Activated B cell treated with CpG ODN at 0.5 μM for 24 hours (primary cell): ENCODE measurements at places on chromosomes 2 and 18. TPM values are rescaled to one million over a fixed set of nuclear protein-coding genes. Genes with fewer than 3 reads are reported as not detected.

- H3K4me3 ChIP-seq = no peak overlapping the region
- H3K27me3 ChIP-seq = no peaks in the 10 kb centered on the region
- H3K36me3 ChIP-seq = peaks cover 35% of the 10 kb centered on the region
- DNase-seq = no peak
- H3K4me1 ChIP-seq = peaks cover 25% of the 10 kb centered on the region
These were observed 174.1 kb upstream of the ZFP36L2 start for GRCh38 chr2:43400508-43400907.

GRCh38 chr2:136363900-136364299, 246.0 kb upstream of the CXCR4 start:
- H3K4me1 ChIP-seq = peaks cover 21% of the 10 kb centered on the region
- DNase-seq = no peak
- H3K27ac ChIP-seq = no peak overlapping the region
- no peaks in the 10 kb centered on the region for H3K36me3 ChIP-seq

DNA sequence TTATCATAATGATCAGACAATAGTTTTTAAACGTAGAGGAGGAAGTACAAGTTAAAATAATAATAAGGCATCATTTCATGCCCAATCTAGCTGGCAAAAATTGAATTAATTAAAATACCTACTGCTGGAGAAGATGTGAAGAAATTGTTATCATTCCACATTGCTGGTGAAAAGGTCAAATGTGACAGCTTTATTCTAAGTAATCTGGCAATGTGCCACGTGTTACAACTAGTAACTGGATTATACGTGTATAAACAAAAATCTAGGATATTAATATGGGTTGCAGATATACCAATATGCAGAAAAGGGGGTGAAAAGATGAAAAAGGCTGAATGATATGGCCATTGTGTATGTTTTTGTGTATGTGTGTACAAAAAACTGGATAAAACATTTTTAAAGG, 32.4 kb downstream of the SMAD2 start:
- no peak overlapping the region for H3K4me3 ChIP-seq
- DNase-seq = no peak
- peaks cover 13% of the 10 kb centered on the region for H3K27me3 ChIP-seq
- no peak overlapping the region for H3K27ac ChIP-seq
- H3K4me1 ChIP-seq = peaks cover 25% of the 10 kb centered on the region

GRCh38 chr2:12641441-12641840, 75.3 kb upstream of the TRIB2 start:
- no peak for DNase-seq
- H3K27ac ChIP-seq = no peak overlapping the region
- H3K4me3 ChIP-seq = no peak overlapping the region
- no peaks in the 10 kb centered on the region for H3K36me3 ChIP-seq

DNA sequence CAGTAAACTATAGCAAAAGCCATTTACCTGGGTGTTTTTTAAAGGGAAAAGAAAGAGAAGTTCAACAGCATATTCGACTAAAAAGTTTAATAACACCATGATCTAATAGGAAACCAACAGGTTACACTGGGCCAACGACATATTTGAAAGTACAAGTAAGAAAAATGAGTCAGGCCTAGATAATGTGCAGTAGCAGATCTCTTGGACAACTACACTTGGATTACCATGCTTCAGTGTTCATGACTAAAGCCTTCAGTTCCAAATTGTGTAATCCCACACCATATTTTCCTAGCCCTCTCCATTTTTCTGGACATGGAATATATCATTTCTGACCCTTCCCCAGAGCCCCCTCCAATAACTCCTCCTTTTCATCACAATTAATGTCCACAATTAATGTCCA, 39.1 kb upstream of the FIGN start:
- H3K27me3 ChIP-seq = no peaks in the 10 kb centered on the region
- no peak overlapping the region for H3K27ac ChIP-seq
- no peak overlapping the region for H3K4me3 ChIP-seq

GRCh38 chr2:144730711-144731110, 210.8 kb upstream of the ZEB2 start:
- H3K4me1 ChIP-seq = no peaks in the 10 kb centered on the region
- no peaks in the 10 kb centered on the region for H3K36me3 ChIP-seq
- H3K27me3 ChIP-seq = no peaks in the 10 kb centered on the region
- no peak overlapping the region for H3K27ac ChIP-seq
- no peak for DNase-seq
- H3K4me3 ChIP-seq = no peak overlapping the region

- H3K27me3 ChIP-seq = no peaks in the 10 kb centered on the region
- no peak overlapping the region for H3K27ac ChIP-seq
- no peak overlapping the region for H3K4me3 ChIP-seq
- no peaks in the 10 kb centered on the region for H3K36me3 ChIP-seq
- no peaks in the 10 kb centered on the region for H3K4me1 ChIP-seq
These were observed 135.0 kb upstream of the DOK6 start for GRCh38 chr18:69265656-69266055.

DNA sequence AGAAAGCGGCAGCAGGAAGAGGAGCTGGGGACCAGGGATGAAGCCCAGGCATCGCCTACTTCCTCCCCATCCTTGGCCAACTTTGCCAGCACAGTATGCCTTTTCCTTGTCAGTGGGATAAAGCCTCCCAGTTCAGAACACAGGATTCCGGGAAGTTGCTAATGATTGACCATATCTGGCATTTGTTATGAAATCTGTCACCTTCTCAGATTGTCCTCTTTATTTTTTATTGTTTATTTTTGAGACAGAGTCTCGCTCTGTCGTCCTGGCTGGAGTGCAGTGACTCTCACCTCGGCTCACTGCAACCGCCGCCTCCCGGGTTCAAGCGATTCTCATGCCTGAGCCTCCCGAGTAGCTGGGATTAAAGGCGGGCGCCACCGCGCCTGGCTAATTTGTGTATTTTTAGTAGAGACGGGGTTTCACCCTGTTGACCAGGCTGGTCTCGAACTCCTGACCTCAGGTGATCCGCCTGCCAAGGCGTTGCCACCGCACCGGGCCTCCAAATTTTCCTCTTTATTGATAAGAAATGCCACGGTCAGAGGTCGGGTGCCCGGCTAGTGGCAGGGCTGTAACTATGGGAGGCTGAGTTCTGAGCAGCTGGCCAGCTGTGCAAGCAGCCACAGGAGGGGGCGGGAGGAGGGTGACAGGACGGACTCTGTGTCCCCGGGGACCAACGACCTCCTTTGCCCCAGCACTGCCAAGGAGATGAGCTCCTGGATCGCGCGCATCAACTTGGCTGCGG, 24.4 kb downstream of the PSD4 start:
- no peak for DNase-seq
- peaks cover 83% of the 10 kb centered on the region for H3K36me3 ChIP-seq

DNA sequence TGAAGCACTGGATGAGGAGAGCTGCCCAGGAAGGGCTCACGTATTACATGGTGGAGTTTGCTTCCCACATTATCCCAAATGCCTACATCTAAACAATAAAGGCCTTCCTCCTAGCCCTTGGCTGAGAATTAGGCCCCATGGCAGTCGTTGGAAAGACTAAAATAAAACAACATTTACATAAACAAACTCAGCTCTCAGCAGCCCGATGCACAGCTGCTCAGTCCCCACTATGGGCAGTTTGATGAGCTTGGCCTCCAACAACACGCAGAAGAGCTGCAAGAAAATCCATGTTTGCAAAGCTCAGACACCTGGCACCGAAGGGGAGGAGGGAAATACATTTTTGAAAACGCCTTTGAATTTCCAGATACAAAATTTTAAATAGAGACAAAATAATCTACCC, 352.4 kb downstream of the EIPR1 start:
- no peaks in the 10 kb centered on the region for H3K36me3 ChIP-seq
- H3K27ac ChIP-seq = no peak overlapping the region
- no peaks in the 10 kb centered on the region for H3K4me1 ChIP-seq

- H3K27ac ChIP-seq = no peak overlapping the region
- no peak for DNase-seq
- H3K4me1 ChIP-seq = peaks cover 22% of the 10 kb centered on the region
- no peaks in the 10 kb centered on the region for H3K27me3 ChIP-seq
- H3K4me3 ChIP-seq = no peak overlapping the region
These were observed 231.2 kb downstream of the TCF4 start for GRCh38 chr18:55356815-55357214.

DNA sequence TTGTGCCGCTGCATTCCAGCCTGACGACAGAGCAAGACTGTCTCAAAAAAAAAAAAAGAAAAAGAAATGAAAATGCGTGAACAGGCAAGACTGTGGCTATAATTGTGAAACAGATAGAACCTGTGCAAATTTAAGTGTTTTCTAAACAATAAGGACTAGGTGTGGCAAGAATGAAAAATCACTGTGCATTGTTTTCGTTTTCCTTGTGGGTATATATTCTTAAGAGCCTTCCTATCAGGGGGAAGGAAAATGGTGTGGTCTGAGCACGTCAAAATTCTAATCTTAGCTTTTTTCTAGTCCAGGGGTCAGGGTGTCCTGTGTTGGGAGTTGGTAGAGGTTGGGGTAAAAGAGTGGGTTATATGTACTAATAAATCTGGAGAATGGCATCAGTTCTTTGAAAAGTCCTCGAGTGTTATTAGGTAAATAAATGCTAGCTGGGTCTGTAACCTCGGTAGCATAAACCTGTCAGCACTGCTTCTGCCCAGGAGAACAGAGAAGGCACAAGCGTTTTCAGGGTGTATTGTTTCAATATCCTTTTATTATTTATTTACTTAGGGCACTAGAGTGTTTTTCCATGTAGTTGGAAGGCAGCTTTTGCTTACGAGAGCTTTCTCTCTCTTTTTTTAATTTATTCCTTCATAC, 11.6 kb downstream of the ATP6V1C2 start:
- no peak for DNase-seq
- no peaks in the 10 kb centered on the region for H3K27me3 ChIP-seq
- no peak overlapping the region for H3K4me3 ChIP-seq
- no peaks in the 10 kb centered on the region for H3K36me3 ChIP-seq

GRCh38 chr18:13477147-13477683, 249.1 kb downstream of the FAM210A start:
- H3K36me3 ChIP-seq = peaks cover 34% of the 10 kb centered on the region
- no peak for DNase-seq
- H3K27ac ChIP-seq = no peak overlapping the region
- no peak overlapping the region for H3K4me3 ChIP-seq
- peaks cover 22% of the 10 kb centered on the region for H3K4me1 ChIP-seq

GRCh38 chr18:49648326-49648725, 86.5 kb downstream of the LIPG start:
- DNase-seq = no peak
- no peaks in the 10 kb centered on the region for H3K4me1 ChIP-seq
- H3K27me3 ChIP-seq = peaks cover 4% of the 10 kb centered on the region
- no peak overlapping the region for H3K27ac ChIP-seq
- no peak overlapping the region for H3K4me3 ChIP-seq

DNA sequence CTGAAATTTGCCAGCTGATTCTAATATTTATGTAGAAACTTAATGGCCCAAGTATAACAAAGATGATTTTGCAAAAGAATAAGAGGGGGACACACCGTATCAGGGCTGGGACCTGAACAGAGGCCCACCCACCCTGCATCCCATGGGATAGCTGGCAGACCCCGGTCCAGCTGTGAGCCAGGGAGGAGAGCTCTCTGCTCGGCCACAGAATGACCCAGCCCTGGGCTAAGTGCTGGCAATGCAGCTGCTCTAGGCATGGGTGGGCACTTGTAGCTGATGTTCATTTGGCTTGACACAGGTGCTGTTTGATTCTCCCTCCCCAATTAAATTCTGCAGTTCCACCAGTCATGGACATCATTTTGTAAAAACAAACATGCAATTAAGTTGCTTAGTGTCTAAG, 522.8 kb upstream of the RAB6C start:
- no peak overlapping the region for H3K27ac ChIP-seq
- no peak overlapping the region for H3K4me3 ChIP-seq
- H3K27me3 ChIP-seq = no peaks in the 10 kb centered on the region
- H3K36me3 ChIP-seq = no peaks in the 10 kb centered on the region
- H3K4me1 ChIP-seq = no peaks in the 10 kb centered on the region
- no peak for DNase-seq

DNA sequence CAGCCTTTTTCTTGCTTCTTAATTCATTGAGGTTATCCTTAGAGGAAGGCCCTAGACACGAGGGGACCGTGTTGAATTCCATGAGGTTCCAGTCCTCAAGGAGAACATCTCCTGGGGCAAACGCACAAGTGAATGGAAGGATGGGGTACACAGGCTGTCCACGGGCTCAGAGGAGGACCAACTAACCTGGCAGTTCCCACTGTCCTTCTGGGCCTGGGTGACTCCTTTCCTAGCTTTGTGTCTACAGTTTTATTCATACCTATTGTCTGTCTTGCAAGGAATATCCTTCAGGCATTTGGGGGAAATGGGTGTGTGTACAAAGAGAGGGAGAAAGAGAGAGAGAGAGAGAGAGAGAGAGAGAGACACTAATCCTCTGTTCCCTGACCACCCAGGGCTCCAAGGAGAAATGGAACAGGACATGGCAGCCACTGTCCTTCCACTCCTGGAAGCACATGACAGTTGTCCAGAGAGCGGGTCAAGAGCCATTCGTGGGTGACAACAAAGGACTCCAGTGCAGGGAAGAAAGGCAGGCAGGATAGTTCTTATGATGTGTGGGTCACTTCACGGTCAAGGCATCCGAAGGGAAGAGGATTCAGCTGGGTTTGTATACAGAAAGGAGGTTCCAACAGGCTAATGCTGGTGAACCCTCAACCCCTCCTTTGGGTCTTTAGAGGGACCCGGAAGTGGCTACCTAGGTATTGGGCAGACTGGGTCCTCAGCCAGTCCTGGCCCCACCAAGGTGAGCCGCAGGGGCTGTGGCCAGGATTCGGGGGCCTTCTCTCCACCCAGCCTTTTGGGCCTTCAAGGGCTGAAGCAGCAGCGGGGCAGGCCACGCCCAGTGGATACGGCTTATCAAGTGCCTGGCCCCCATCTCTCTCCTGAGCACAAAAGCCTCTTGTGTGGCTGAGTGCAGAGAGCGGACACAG, 150.6 kb downstream of the MYCN start:
- no peaks in the 10 kb centered on the region for H3K27me3 ChIP-seq
- no peaks in the 10 kb centered on the region for H3K4me1 ChIP-seq
- H3K36me3 ChIP-seq = no peaks in the 10 kb centered on the region
- no peak for DNase-seq
- no peak overlapping the region for H3K4me3 ChIP-seq
- no peak overlapping the region for H3K27ac ChIP-seq

FIGN gene
- not detected in 2 replicates for total RNA-seq

CXCR1 gene
- total RNA-seq = not detected in 2 replicates

DLGAP1 gene
- 0.10 and 0.18 TPM in 2 replicates for total RNA-seq

SFTPB gene
- total RNA-seq = 0.05 TPM in 1 of 2 replicates, not detected in the other
